Spinal cord (tissue), 10 donors: ENCODE measurements at places on chromosomes 11 and 22. TPM values are rescaled to one million over a fixed set of nuclear protein-coding genes. Genes with fewer than 3 reads are reported as not detected.

Gene USP2
- 3.0 TPM for total RNA-seq

Gene HOATZ
- total RNA-seq, result 3.4 TPM

Gene NTM
- 69.3 TPM for total RNA-seq

Gene FOLH1
- 7.7 TPM for total RNA-seq

Gene TMEM45B
- total RNA-seq, result 6.3 TPM

Gene RBM14
- total RNA-seq, result 51.1 TPM

Gene MMP8
- not detected for total RNA-seq

Gene SART1
- total RNA-seq, result 29.2 TPM

Gene HEPACAM
- 62.8 TPM for total RNA-seq

Gene TSKU
- total RNA-seq, result 30.9 TPM

Gene PHOX2A
- total RNA-seq, result not detected

Gene OR2AG1
- total RNA-seq, result not detected

- no peak overlapping the region for H3K4me3 ChIP-seq
- no peaks in the 10 kb centered on the region for H3K27me3 ChIP-seq
- H3K36me3 ChIP-seq, result peaks cover 13% of the 10 kb centered on the region
Measured at GRCh38 chr11:126257764-126258163, 10.9 kb downstream of the SRPRA start.

- DNase-seq, result no peak
- no peaks in the 10 kb centered on the region for H3K4me1 ChIP-seq
- H3K27ac ChIP-seq, result no peak overlapping the region
- no peak overlapping the region for H3K4me3 ChIP-seq
Measured at GRCh38 chr11:92411431-92411830, 186.8 kb downstream of the FAT3 start.

DNA sequence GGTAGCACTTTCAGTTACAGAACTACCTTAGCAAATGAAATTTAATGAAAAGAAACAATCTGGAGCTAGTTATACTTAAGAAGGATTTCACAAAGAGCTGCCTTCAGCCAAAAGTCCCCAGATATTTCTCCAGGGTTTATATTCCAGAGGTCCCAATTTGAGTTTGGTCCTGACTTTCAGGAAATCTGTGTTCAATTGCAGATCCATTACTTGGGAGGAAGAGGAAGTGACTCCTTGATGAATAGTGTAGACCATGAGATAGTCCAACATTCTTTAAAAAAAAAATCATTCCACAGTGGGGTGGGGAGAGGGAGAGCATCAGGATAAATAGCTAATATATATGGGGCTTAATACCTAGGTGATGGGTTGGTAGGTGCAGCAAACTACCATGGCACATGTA is 117.6 kb upstream of the ARHGAP20 start:
- no peaks in the 10 kb centered on the region for H3K27me3 ChIP-seq
- no peaks in the 10 kb centered on the region for H3K36me3 ChIP-seq
- no peak overlapping the region for H3K27ac ChIP-seq
- no peak for DNase-seq

DNA sequence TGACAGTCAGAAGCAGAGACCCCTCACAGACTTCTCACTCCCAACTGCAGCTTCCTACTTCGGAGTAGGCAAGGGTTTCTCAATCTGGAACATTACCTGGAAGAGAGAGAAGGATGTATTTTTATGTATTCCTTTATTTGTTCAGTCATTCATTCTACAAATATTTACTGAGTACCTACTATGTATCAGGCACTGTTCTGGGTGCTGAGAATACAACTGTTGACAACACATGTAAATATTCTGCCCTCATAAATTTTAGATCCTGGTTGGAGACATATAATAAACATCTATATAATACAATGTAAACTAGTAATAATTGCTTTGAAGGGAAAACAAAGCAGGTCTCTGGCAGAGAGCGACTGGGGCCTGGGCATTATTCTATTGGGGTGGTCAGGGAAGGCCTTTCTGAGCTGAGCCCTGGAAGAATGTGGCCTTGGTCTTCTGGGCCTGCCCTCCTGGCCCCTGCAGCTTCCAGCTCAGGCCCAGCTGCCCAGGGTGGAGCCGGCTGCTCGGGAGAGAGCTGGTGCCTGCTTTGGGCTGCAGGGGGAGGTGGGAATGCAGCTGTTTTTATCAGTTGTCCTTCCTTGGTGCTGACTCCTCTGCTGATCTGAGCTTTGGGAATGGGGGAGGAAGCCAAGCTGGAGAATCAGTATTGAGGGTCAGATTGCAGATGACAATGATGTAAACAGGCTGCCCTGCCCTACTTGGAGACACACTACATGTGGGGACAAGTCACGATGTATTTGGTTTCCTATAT is 46.8 kb downstream of the PKNOX2 start:
- DNase-seq, result no peak
- H3K4me3 ChIP-seq, result no peak overlapping the region
- H3K27me3 ChIP-seq, result no peaks in the 10 kb centered on the region
- peaks cover under 1% of the 10 kb centered on the region for H3K36me3 ChIP-seq
- peaks cover 34% of the 10 kb centered on the region for H3K4me1 ChIP-seq

DNA sequence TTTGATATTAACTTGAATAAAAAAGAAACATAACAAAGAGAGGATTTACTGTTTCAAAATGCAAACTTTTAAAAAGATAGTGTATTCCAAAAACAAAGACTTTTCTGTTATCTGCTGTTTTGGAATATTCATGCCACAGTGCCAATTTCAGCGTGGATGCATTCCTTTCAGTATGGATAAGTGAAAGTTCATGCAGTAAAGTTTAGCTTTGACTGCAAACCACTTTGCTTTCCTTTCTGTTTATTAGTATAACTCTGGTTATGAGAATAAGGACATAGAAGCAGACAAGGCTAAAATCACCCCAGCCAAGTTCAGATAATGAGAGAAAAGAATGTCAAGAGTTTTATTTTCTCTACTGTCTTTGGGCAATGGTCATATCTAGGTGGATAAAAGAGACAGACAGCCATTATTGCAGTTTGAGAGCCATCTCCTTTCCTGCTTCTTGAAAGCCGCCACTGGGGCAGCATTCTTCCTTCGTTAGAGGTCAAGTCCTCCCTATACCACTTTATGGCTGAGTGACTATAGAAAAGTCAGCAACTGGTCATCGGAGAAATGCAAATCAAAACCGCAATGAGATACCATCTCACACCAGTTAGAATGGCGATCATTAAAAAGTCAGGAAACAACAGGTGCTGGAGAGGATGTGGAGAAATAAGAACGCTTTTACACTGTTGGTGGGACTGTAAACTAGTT is 82.4 kb upstream of the BLID start:
- H3K27me3 ChIP-seq, result no peaks in the 10 kb centered on the region
- H3K27ac ChIP-seq, result peak overlapping the region; percentile 75
- H3K4me1 ChIP-seq, result peaks cover 11% of the 10 kb centered on the region
- no peak overlapping the region for H3K4me3 ChIP-seq
- H3K36me3 ChIP-seq, result no peaks in the 10 kb centered on the region

DNA sequence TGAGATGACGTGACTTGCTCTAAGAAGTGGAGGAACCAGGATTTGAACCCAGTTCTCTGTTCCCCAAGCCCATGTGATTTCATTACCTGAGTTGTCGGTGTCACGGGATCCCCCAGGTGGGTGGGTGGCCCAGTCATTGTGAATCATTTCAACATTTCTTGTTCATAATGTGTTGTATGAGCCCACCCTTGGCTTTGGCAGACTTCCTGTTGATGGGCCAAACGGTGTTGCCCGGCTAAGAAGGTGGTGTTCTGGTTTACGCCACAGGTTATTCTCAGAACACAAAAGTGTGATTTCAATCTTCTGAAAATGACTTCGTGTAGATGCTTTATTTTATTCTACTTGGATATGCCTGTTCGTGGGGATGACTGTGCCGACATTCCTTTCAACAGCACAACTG is 21.6 kb upstream of the ST14 start:
- H3K27me3 ChIP-seq, result no peaks in the 10 kb centered on the region
- H3K27ac ChIP-seq, result no peak overlapping the region
- no peaks in the 10 kb centered on the region for H3K4me1 ChIP-seq
- peaks cover 55% of the 10 kb centered on the region for H3K36me3 ChIP-seq
- H3K4me3 ChIP-seq, result no peak overlapping the region
- DNase-seq, result no peak

- H3K4me1 ChIP-seq, result peaks cover 34% of the 10 kb centered on the region
- no peaks in the 10 kb centered on the region for H3K27me3 ChIP-seq
- peak overlapping the region; percentile 67 for H3K27ac ChIP-seq
- H3K36me3 ChIP-seq, result peaks cover 8% of the 10 kb centered on the region
Measured at GRCh38 chr11:66327171-66328030, 8.8 kb downstream of the RIN1 start.

DNA sequence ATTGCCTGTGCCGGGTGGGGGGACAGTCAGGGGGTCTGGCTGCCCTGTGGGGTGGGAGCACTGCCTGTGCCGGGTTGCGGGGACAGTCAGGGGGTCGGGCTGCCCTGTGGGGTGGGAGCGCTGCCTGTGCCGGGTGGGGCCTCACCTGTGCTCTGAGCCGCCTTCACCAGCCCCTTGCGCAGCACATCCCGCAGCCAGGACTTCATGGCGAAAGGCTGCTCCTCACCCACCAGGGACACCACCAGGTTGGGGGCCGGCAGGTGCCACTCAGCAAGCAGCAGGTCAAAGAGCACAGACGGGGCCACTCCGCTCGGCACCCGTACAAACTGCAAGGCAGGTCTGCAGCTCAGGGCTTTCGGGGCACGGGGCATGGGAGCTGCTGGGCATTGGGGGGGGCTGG is 21.4 kb downstream of the TSSC4 start:
- H3K4me1 ChIP-seq, result peaks cover 21% of the 10 kb centered on the region
- no peak for DNase-seq
- no peaks in the 10 kb centered on the region for H3K36me3 ChIP-seq
- no peak overlapping the region for H3K4me3 ChIP-seq

DNA sequence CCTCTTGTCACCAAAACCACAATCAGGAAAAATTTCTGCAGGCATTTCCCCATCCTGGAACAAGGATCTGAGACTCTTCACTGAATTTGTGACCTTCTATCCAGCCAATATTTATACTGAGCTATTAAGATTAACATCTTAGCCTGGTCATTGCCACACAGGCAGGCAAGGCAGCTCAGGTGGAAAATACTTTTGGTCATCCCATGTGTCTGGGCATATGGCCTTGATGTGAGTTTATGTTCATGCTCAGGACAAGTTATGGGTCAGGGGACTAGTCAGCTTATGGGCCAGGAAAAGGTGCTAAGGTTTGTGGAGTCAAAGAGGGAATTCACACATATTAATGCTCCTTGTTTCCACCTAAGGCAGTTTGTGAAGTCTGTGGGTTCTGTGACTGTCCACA is 124.3 kb upstream of the TOP3B start:
- no peaks in the 10 kb centered on the region for H3K4me1 ChIP-seq
- no peak overlapping the region for H3K4me3 ChIP-seq
- no peak overlapping the region for H3K27ac ChIP-seq
- no peaks in the 10 kb centered on the region for H3K36me3 ChIP-seq

GRCh38 chr11:95991545-95991944 is 67.6 kb upstream of the MTMR2 start:
- no peak overlapping the region for H3K4me3 ChIP-seq
- no peak overlapping the region for H3K27ac ChIP-seq
- H3K4me1 ChIP-seq, result peaks cover 3% of the 10 kb centered on the region
- DNase-seq, result no peak
- H3K36me3 ChIP-seq, result no peaks in the 10 kb centered on the region

DNA sequence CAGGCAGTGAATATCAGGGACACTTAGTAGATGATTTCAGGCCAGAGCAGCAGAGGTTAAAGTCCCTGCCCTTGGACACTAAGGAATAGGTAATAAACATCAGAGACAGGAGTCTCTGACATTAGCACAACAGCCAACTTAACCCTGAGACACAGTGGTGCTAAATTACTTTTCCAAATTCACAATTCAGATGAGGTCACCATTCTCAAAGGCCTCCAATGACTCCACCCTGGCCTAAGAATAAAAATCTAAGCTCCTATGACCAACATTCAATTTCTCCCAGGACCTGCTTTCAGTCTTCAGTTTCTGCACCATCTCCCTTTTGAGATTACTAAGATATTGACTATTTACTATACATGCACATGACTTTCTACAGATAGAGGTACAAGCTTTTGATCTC is 42.0 kb downstream of the BLID start:
- no peak overlapping the region for H3K4me3 ChIP-seq
- H3K27me3 ChIP-seq, result no peaks in the 10 kb centered on the region
- no peak overlapping the region for H3K27ac ChIP-seq
- no peak for DNase-seq

- DNase-seq, result no peak
- H3K27ac ChIP-seq, result peak overlapping the region; percentile 37
- no peaks in the 10 kb centered on the region for H3K36me3 ChIP-seq
- H3K4me1 ChIP-seq, result peaks cover 24% of the 10 kb centered on the region
Measured at GRCh38 chr11:130725421-130726233, 190.7 kb downstream of the SNX19 start.

DNA sequence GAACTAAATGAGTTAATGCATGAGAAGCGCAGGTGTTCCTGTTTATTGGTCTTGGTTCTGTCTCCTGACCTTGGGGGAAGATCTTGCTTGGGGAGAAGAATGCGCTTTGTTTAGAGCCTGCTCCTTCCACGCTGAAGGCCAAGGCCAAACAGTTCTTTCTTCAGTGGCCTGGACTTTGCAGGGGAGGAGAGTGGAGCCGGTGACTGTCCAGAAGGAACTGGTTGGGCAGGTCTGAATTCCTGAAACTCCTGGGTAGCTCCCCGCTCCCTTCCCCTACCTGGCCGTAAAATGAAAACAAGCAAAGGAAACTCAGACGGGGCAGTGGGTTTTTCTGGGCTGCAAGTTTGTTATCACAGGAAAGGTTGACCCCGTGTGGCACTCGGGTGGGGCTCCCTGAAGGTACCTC is 3.6 kb downstream of the ARHGAP8 start:
- no peak for DNase-seq
- peaks cover 19% of the 10 kb centered on the region for H3K4me1 ChIP-seq
- H3K4me3 ChIP-seq, result no peak overlapping the region

DNA sequence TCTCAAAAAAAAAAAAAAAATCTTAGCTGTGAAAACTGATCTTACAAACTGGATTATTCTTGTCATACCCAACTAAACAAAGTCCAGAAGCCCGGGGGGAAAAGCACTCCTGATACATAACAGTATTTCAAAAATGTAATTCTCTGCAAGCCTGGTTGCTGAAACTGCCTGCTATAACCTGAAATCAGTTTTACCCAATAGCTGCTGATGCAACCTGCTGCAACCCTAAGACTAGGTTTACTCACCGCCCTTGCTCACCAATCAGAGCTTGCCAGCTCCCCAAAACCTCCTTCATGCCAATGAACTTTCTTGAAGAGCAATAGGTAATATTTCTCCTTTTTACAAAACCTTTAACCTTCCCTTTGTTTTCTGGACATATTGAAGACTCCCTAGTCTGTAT is 12.4 kb downstream of the FGF19 start:
- no peak overlapping the region for H3K4me3 ChIP-seq
- H3K27ac ChIP-seq, result no peak overlapping the region
- H3K4me1 ChIP-seq, result no peaks in the 10 kb centered on the region
- DNase-seq, result no peak
- no peaks in the 10 kb centered on the region for H3K36me3 ChIP-seq

DNA sequence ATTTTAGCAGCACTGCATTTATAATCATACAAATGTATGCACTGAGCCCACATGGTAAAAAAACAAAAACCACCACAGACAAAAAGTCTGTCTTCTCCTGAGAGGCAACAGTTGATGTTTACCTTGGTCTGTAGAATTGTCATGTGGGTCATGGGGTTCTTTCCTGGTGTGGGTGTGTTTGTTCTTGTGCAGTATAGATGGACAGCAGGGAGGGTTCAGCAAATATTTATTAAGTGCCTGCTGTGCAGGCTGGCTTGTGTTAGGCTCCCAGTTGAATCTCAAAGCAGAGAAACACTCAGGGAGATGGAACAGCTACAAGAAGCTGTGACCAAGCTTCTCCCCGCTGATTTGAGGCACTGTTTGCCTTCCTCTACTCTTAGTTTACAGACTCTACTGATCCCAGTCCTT is 82.2 kb downstream of the PISD start:
- no peak overlapping the region for H3K27ac ChIP-seq
- H3K27me3 ChIP-seq, result no peaks in the 10 kb centered on the region
- peaks cover 5% of the 10 kb centered on the region for H3K4me1 ChIP-seq
